HFFc6 (cell line): ENCODE measurements at places on chromosomes 16 and 17.

DNA sequence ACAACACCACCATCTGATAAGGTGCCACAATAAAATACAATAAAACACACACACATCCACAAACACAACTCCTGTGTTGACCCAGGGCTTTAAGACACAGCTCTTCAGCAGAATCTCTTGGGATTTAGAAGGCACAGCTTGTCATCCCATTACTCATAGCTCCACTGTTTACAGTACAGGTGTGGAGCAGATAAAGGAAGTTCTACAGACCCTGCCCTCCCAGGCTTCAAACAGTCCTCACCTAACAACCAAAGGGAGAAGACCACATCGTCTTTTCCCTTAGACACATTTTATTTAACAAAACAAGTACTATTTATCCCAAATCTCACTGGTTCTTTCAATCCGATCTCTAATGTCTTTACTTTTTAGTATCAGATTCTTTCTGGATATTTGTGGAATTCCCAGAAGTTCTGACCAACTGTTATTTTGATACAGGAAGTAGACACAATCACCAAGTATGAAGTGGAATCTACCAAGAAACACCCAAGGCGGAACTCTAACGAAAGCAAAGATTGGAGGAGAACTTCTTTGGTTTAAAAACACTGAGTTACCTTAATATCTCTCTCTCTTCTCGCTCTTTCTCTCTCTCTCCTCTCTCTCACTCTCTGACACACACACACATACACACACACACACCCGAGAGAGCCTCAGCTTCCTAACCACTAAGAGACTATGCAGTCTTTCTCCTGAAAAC lies 46.1 kb downstream of the CYTH1 start:
- peak overlapping the region; percentile 3; the same call in 1 of the 2 replicates for H3K27ac ChIP-seq
- H3K36me3 ChIP-seq: no peaks in the 10 kb centered on the region
- no peaks in the 10 kb centered on the region; the same call in 1 of the 2 replicates for H3K27me3 ChIP-seq
- no peak for DNase-seq

GRCh38 chr16:86379505-86379846 lies 130.9 kb upstream of the FOXF1 start:
- H3K4me1 ChIP-seq: peaks cover 78% of the 10 kb centered on the region
- H3K27me3 ChIP-seq: no peaks in the 10 kb centered on the region; the same call in 1 of the 2 replicates
- peaks cover 13% of the 10 kb centered on the region for H3K36me3 ChIP-seq
- DNase-seq: no peak
- no peak overlapping the region for H3K4me3 ChIP-seq

GRCh38 chr17:50182783-50183420 lies 17.1 kb downstream of the SGCA start:
- H3K36me3 ChIP-seq: peaks cover 55% of the 10 kb centered on the region; the same call in 1 of the 2 replicates
- H3K4me3 ChIP-seq: peak overlapping the region; percentile 54
- peaks cover 100% of the 10 kb centered on the region for H3K4me1 ChIP-seq
- peaks cover 80% of the 10 kb centered on the region for H3K27me3 ChIP-seq
- no peak for DNase-seq

GRCh38 chr16:19751478-19752385 lies 33.7 kb downstream of the IQCK start:
- H3K27me3 ChIP-seq: peaks cover 2% of the 10 kb centered on the region; the same call in 1 of the 2 replicates
- no peak overlapping the region for H3K27ac ChIP-seq
- no peak overlapping the region for H3K4me3 ChIP-seq
- no peaks in the 10 kb centered on the region for H3K36me3 ChIP-seq
- no peak for DNase-seq
- peaks cover 13% of the 10 kb centered on the region for H3K4me1 ChIP-seq

DNA sequence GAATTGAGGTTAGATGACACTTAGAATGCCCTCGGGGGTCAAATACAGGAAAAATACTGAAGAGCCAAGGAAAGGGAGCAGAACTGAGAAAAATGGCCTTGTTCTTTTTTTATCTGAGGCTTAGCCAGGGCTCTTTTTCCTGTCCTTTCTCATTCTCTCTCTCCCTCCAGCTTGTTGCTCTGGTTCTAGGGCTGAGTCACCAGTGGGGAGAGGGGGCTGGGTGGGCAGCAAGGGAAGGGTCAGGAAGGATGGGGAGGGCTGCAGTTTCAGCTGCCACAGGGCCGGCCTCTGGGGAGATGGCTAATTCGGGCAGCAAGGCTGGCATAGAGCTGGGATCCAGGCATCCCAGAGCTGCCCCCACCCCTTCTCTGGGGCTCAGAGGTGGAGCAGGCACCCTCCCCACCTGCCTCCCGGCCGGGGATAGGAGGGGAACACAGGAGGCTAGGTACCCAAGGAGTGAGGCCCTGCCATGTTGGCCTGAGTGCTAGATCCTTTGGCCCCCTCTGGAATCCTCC lies 3.9 kb downstream of the ITGA3 start:
- H3K36me3 ChIP-seq: peaks cover 35% of the 10 kb centered on the region
- peaks cover 14% of the 10 kb centered on the region for H3K27me3 ChIP-seq
- peak overlapping the region; percentile 99 for H3K27ac ChIP-seq
- peak overlapping the region; percentile 95 for H3K4me3 ChIP-seq

DNA sequence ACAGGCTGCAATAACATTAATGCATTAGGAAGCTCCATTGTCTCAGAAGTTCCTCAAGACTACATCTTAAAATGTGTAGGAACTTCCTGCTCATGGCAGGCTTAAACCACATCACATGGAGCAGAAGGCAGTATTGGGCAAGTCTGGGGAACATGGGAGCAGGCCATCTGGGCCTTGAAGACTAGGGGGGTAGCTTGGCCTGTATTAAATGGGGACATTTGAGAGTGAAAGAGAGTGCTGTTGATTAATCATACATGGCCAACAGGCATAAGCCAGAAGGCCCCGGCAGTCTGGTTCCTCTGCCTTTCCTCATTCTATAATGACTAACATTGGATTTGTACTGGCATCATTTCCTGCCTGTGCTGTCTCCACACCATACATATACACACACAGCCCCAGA lies 25.2 kb upstream of the SLC5A11 start:
- no peak overlapping the region for H3K4me3 ChIP-seq
- H3K27ac ChIP-seq: peak overlapping the region; percentile 62
- peaks cover 9% of the 10 kb centered on the region for H3K27me3 ChIP-seq

GRCh38 chr16:87951552-87952538 lies 611 bp downstream of the BANP start:
- H3K36me3 ChIP-seq: peaks cover 11% of the 10 kb centered on the region
- no peak for DNase-seq
- peaks cover 5% of the 10 kb centered on the region for H3K27me3 ChIP-seq
- peak overlapping the region; percentile 95 for H3K27ac ChIP-seq
- peaks cover 42% of the 10 kb centered on the region for H3K4me1 ChIP-seq

DNA sequence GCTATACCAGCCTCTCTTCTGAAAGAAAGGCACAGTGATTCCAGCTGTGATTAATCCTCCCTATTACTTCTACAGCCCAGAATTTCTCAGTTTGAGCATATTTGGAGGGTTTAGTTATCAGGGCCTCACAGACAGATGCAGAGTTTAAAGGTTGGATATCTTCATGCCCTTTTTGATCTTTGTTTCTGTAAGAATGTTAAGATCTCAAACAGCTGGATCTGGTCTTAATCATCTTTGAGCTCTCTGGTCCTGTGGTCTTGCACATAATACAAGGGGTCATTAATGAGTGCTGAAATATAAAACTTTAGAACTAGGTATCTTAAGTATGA lies 9.1 kb upstream of the ARL2BP start:
- peak overlapping the region; percentile 67 for H3K27ac ChIP-seq

DNA sequence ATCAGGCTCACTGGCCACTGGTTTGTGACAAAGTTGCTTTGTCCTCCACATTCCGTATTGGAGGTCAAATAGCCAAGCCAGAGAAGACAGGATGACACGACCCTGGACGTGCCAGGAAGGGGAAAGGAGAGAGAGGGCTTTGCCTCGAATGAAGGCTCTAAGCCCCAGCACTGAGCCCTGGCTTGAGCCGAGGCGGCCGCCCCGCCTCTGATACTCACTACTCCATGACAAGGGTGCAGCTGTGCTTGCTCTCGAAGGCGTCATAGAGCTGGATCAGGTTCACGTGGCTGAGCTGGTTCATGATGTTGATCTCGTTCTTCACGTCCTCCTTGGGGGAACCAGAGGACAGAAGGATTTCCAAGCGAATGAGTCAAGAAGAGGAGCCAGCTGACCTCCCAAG lies 19.3 kb downstream of the MYLK3 start:
- H3K4me1 ChIP-seq: no peaks in the 10 kb centered on the region; the same call in 1 of the 2 replicates
- H3K4me3 ChIP-seq: no peak overlapping the region
- no peak overlapping the region for H3K27ac ChIP-seq
- peaks cover 19% of the 10 kb centered on the region for H3K27me3 ChIP-seq
- no peak for DNase-seq
- no peaks in the 10 kb centered on the region for H3K36me3 ChIP-seq

- no peak overlapping the region for H3K27ac ChIP-seq
- peaks cover 28% of the 10 kb centered on the region for H3K4me1 ChIP-seq
- H3K36me3 ChIP-seq: peaks cover 6% of the 10 kb centered on the region; the same call in 1 of the 2 replicates
- no peak for DNase-seq
- no peak overlapping the region for H3K4me3 ChIP-seq
These were observed 26.7 kb upstream of the ADORA2B start for GRCh38 chr17:15918261-15918660.

DNA sequence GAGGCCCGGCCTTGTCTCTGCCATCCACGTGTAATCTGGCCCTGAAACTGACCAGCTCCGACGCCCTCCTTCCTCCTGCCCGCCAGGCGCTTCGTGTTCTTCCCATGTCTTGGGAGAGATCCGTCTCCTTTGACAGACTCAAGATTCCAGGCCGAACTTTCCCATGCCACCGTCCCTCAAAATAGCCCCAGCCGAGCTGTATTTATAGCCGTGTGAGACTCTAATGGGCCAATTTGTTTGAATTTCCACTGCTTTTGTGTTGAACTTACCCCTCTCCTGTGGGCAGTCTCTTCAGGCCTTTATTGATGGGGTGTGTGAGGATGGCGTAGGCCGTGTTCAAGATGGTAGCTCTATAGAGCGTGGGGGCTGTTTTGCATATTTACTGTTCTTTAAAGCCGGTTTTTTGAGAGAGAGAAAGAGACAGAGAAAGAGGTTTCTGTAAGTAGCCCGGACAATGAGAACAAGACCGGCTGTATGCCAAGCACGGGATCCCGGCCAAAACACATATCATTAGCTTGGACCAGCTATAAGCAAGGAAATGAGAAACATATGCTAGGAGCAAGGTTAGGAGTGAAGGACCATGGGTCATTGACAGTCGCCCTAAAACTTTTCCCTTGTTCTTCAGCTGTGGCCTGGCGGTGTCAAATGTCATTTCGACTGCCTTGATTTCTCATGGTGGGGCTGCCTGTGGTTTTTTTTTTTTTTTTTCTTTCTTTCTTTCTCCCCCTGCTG lies 124.5 kb upstream of the ZFHX3 start:
- peaks cover 4% of the 10 kb centered on the region; the same call in 1 of the 2 replicates for H3K27me3 ChIP-seq
- peak overlapping the region; percentile 87 for H3K27ac ChIP-seq
- peak; percentile 90 for DNase-seq
- peaks cover 61% of the 10 kb centered on the region for H3K4me1 ChIP-seq

GRCh38 chr16:51701025-51701424 lies 550.0 kb upstream of the SALL1 start:
- H3K4me3 ChIP-seq: no peak overlapping the region
- no peak overlapping the region for H3K27ac ChIP-seq
- no peak for DNase-seq
- H3K36me3 ChIP-seq: peaks cover 5% of the 10 kb centered on the region

DNA sequence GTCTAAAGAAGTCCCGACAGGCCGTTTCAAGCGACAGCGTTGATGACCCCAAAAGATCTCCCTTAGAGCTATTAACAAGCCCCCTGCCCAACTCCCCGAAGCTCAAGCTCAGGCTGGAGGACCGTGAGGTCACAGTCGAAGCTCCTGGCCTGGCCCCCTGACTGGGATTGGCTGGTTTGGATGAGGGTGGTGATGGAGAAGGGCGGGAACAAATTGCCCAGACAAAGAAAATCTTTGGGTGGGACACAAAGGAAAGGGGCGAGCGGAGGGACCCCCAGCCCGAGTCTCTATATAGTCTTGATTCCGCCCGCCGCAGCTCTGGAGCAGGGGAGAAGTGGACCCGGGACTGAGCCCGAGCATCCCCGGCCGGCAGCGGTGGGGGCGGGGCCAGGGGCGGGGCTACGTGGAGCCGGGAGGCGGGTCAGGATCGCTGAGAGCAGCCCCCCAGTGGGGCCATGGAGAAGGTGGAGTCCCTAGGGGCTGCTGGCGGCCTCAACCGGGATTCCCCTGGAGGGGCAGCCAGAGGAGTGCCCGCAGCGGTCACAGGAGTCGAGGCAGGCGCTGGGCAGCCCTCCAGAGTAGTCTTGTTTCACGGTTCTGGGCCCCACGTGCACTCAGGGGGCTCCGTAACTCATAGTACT lies 982 bp upstream of the NEURL4 start:
- H3K4me3 ChIP-seq: peak overlapping the region; percentile 100
- DNase-seq: peak; percentile 68
- H3K27me3 ChIP-seq: peaks cover 5% of the 10 kb centered on the region
- peak overlapping the region; percentile 97 for H3K27ac ChIP-seq

DNA sequence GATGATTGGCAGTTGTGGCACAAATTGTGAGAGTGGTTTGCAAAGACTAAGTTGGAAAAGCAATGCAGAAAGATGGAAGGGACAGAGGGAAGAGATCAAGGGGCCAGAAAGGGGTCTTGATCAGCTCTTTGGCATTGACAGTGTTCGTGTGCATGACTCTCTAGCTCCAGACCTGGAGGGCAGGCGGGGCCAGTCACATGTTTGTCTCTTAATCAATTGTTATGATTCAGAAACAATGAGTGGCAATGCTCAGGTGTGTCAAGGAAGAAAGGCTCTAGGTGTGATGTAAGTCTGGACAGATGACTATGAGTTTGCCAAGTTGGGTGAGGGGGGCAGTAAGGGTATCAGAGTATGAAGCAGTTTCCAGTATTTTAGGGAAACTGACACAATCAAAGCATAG lies 32.1 kb downstream of the WSB1 start:
- H3K36me3 ChIP-seq: no peaks in the 10 kb centered on the region
- H3K4me3 ChIP-seq: no peak overlapping the region
- peaks cover 8% of the 10 kb centered on the region for H3K4me1 ChIP-seq
- no peak overlapping the region for H3K27ac ChIP-seq
- DNase-seq: no peak

GRCh38 chr16:12602811-12603698 lies 200.6 kb downstream of the CPPED1 start:
- H3K36me3 ChIP-seq: peaks cover 5% of the 10 kb centered on the region; the same call in 1 of the 2 replicates
- no peak overlapping the region for H3K27ac ChIP-seq
- H3K27me3 ChIP-seq: peaks cover 60% of the 10 kb centered on the region

DNA sequence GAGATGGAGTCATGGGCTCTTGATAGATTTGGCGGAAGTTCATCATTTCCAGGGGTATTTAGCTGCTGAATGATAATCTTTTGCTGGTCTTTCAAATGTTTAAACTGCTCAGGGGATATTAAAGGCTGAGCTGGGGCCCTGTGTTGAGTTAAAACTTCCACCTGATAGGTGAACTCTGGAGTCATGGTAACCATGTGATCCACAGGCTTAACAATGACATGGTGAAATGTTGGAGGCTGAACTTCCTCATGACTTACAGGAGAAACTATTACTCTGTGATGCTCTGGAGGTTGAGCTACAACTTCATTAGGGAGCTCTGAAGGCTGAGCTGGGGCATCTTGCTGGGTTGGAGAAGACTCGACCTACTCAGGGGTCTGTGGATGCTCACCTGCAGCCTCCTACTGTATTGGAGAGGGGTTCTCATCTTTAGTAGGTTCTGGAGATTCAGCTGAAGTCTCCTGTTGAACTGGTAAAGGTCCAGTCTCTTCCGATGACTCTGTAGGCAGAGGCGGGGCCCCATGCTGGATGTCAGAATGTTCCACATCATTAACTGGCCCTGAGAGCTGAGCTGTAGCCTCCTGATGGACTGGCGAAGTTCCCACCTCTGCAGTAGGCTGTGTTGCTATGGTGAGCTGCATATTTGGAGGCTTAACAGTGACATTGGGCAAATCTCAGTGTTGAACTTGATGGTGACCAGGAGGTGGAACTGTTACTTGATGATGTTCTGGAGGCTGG lies 24.2 kb downstream of the RDM1 start:
- no peak overlapping the region for H3K4me3 ChIP-seq
- peaks cover 26% of the 10 kb centered on the region for H3K27me3 ChIP-seq
- DNase-seq: peak; percentile 63
- H3K4me1 ChIP-seq: peaks cover 9% of the 10 kb centered on the region
- H3K27ac ChIP-seq: no peak overlapping the region
